ENCODE measurements at places on chromosomes 1 and 21. TPM values are rescaled to one million over a fixed set of nuclear protein-coding genes. Genes with fewer than 3 reads are reported as not detected.
A peak's percentile ranks its signal among the peaks of the same experiment; 100 is the strongest.

- DNase-seq: no peak
- H3K36me3 ChIP-seq: no peaks in the 10 kb centered on the region
- no peak overlapping the region for H3K4me3 ChIP-seq
- H3K27me3 ChIP-seq: peaks cover 4% of the 10 kb centered on the region
- H3K4me1 ChIP-seq: no peaks in the 10 kb centered on the region
- H3K27ac ChIP-seq: no peak overlapping the region
These were observed 49.1 kb upstream of the BCL9 start for GRCh38 chr1:147492207-147492606.

GRCh38 chr1:70134148-70134547 lies 71.2 kb downstream of the LRRC40 start:
- H3K27me3 ChIP-seq: no peaks in the 10 kb centered on the region
- H3K36me3 ChIP-seq: no peaks in the 10 kb centered on the region
- DNase-seq: no peak
- H3K4me1 ChIP-seq: no peaks in the 10 kb centered on the region
- no peak overlapping the region for H3K27ac ChIP-seq
- H3K4me3 ChIP-seq: no peak overlapping the region

GRCh38 chr1:190416239-190416638 lies 61.4 kb downstream of the BRINP3 start:
- no peak overlapping the region for H3K4me3 ChIP-seq
- no peaks in the 10 kb centered on the region for H3K4me1 ChIP-seq
- no peaks in the 10 kb centered on the region for H3K36me3 ChIP-seq
- no peaks in the 10 kb centered on the region for H3K27me3 ChIP-seq
- no peak for DNase-seq

GRCh38 chr1:208272311-208272710 lies 28.1 kb upstream of the PLXNA2 start:
- no peak overlapping the region for H3K27ac ChIP-seq
- no peaks in the 10 kb centered on the region for H3K4me1 ChIP-seq
- H3K36me3 ChIP-seq: no peaks in the 10 kb centered on the region
- H3K4me3 ChIP-seq: no peak overlapping the region

GRCh38 chr1:25615563-25616094 lies 962 bp upstream of the MAN1C1 start:
- H3K36me3 ChIP-seq: no peaks in the 10 kb centered on the region
- H3K4me1 ChIP-seq: peaks cover 20% of the 10 kb centered on the region

DNA sequence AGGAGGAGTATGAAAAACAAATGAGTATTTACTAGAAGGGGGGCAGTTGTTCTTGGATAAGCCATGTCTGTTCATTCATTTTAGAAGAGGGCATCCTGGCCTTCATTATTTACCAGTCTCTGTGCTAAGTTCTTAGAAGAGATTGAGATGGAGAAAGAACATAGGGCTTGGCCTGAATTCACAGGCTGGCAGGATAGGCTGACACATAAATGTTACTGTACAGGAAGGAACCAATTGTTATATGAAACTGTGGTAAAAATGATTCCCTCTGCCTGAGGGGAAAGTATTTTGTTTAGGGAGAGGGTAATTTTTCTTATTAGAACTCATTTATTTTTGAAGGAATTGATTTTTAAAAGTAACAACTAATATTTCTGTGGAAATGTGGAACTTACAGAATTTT lies 99.5 kb downstream of the MAN1A2 start:
- H3K27me3 ChIP-seq: no peaks in the 10 kb centered on the region
- no peak overlapping the region for H3K4me3 ChIP-seq
- DNase-seq: no peak
- H3K27ac ChIP-seq: no peak overlapping the region
- H3K36me3 ChIP-seq: peaks cover 8% of the 10 kb centered on the region

DNA sequence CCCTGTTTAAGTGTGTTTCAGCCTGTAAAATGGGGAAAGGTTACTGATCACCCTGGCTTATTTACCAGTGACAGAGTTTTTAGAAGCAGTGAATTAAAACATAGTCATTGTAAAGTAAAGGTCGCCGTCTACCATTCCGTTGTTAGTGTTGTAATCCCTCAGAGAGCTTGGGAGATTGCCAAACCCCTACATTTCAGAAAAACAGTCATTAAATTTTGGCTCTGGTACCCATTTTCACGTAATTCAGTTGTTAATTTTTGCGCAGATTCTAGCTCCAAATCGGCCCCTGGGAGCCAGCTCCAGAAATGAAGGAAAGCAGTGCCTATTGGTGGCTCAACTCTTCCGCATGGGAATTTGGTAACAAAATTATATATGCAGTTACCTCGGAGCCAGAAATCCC lies 127.7 kb upstream of the AJAP1 start:
- DNase-seq: no peak
- no peak overlapping the region for H3K27ac ChIP-seq

DNA sequence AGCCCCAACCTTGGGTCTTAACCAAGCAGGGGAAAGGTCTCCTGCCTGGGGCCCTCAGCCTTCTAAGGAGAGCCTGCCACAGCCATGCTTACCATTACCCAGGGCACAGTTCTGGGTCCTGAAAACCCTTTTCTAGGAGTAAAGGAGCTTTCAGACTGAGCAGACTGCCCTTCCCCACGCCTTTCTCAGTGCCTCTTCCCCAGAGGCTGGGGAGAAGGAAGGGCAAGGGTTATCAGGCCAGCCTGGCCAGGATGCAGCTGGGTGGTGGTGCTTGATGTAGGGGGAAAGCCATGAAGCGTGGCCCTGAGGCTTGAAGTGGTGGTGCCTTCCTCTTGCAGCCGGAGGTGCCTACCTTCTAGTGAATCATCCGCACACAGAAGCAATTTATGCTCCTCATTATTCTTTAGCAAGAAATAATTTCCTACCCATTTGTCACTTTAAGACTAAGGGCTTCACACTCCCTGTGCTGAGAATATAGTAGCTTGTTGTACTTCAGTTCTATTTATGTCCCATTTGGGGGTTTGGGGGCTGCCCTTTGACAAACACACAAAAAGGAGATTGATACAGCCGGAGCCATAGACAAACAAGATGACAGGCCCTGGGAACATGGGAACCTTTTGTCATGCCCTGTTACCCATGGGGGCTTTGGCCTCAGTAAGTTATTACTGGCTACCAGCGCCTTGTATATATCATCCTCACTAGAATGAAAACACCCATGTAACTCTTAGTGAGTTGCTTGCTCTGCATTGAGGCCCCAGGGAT lies 40.7 kb downstream of the MAN1C1 start:
- no peaks in the 10 kb centered on the region for H3K36me3 ChIP-seq
- no peak overlapping the region for H3K27ac ChIP-seq
- peaks cover 16% of the 10 kb centered on the region for H3K4me1 ChIP-seq
- DNase-seq: peak; percentile 29
- no peaks in the 10 kb centered on the region for H3K27me3 ChIP-seq

GRCh38 chr1:229650045-229650444 lies 24.0 kb downstream of the URB2 start:
- H3K36me3 ChIP-seq: peaks cover 84% of the 10 kb centered on the region
- no peak overlapping the region for H3K27ac ChIP-seq
- H3K27me3 ChIP-seq: no peaks in the 10 kb centered on the region
- no peak overlapping the region for H3K4me3 ChIP-seq

The ZNF683 gene
- 1.1 TPM for total RNA-seq

The PDC gene
- not detected for total RNA-seq

The DMBX1 gene
- not detected for total RNA-seq

The IVL gene
- not detected for total RNA-seq

All from upper lobe of right lung (tissue), 1 donor.